ENCODE measurements at places on chromosomes 11 and 22.
A peak's percentile ranks its signal among the peaks of the same experiment; 100 is the strongest.

DNA sequence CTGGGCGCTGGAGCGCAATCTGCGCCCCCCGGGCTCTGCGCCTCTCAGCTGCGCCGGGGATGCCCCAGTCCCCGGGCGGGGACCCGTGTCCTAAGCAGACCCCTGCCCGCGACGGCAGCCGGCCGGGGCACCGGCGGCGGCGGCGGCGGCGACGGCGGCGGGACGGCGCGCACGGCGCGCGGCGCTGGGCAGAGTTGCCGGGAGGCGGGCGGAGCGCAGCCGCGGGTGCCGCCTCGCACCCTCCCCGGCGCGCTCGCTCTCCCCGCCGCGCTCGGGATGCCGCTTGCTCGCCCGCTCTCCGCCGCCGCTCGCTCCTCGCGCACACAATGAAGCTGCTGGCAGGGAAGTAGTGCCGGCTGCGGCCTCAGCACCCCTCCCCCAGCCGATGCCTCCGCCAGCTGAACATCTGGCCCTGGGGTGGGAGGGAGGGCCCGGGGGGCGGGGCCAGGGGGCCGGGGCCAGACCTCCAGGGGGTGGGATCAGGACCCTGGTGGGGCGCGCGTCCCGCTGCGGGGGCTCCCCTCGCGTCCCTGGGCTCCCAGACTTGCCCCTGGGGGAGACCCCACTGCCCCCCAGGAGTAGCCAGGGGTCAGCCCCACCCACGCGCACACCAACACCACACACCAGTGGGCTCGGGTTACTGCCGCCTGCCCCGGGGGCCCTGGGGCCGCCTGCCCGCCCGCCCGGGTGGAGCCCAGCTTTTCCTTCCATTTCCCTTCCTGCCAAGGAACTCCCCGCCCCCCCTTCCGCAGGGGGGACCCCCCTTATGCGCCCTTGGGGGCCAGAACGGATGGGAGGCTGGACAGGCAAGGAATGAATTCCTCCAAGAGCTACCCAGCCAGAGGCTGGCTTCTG, at the start of gene RCOR2:
Gene RCOR2, minus strand, starts transcription at position 328 of the 855 bp plus-strand sequence. CDS start 708 bp downstream, outside the sequence.
- peak; percentile 64 for DNase-seq

GRCh38 chr11:313304-313786, 495 bp upstream of the IFITM1 start:
- no peak for DNase-seq

DNA sequence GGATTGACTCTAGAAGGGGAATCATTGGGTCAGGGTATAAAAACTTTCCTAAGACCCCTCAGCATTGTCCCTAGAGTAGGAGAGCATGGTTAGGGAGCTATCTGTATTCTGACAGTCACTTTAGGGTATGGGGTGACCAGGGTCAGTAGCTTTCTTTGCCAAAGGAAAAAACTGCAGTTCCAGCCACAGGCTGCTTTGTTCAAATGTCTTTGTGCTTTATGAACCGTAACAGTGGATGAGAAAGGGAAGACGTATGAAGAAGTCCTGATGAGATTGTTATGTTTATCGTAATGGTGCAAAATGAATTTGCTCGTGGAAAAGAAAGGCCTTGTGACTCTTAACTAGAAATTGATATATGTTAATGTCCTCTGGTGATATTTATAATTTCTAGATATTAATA, 30.0 kb downstream of the CYB5R2 start:
- DNase-seq = no peak

GRCh38 chr11:32382339-32383049, 52.8 kb downstream of the WT1 start:
- no peak for DNase-seq

DNA sequence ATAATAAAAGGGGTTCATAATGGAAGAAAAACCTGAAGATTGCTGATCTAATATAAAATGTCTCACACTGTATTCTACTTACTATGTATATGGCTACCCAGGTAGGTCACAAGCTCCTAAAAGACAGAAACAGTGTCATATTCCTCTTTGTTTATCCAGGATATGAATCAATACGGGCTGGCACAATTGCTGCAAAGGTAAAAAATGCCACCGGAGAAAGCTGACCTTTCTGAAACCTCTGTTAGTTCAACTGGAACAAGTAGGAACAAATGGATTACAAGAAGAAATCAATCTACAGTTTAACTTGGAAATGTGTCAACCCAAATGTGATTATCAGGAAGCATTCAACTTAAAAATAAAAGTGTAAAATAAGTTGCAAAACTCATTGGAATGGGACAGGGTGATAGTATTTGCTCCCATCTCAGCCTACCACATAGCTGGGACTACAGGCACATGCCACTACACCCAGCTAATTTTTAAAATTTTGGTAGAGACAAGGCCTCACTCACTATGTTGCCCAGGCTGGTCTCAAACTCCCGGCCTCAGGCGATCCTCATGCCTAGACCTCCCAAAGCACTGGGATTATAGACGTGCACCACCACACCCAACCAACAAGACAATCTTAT, 27.6 kb downstream of the SLC35F2 start:
- no peak for DNase-seq

DNA sequence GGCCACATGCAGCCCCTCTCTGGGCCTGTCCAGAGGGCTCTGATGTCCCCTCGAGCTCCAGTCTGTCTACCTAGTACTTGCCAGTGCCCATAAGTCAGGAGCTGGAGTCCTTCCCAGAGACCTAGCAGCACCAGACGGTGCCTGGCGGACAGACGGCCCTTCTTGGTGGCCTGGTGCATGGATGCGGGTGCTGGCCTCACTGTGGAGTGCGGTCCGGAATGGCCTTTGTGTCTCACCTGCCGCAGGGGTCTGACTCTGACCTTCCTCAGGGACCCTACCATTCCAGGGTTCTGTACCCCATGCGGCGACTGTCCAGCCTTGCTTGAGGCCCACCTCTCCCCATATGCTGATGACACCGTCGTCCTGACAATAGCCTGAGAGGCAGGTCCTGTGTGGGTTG, 29.4 kb upstream of the SMIM38 start:
- DNase-seq = peak; percentile 11

- DNase-seq = no peak
These were observed 594.8 kb upstream of the B3GAT1 start for GRCh38 chr11:135006800-135007199.

DNA sequence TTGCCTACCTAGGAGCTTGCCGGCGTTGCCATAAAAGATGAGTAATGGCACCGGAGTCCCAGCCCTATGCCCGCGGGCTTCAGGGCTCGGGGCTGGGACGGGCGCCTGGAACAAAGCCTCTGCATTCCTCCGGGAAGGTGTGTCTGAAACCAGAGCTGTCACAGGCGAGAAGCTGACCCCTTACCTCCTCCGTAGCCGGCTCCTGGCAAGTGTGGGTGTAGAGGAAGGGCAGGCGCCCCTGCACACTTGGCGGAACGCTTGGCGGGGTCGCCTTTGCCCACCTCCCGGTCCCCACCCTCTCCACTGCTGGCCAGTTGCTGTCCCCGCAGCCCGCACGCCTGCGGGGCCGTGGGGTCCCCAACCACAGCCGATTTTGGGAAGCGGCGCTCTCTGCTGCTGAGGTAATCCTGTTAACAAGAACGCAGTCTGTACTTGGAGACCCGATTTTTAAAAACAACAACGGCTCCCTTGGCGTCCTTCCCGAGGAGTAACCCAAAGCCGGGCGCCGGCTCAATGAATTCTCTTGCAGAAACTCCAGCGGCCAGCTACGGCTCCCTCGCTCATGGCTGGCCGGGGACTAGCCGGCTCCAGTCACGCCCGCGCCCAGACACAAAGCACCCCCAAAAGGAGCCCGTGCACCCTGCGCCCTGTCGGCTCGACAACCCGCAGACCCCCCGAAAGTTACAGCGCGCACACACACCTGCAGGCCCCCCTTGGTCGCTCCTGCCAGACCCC, 89.2 kb downstream of the PLEKHA7 start:
- DNase-seq = peak; percentile 72
